ENCODE measurements at places on chromosomes 1 and 21.

- DNase-seq = no peak
These were observed 2.8 kb downstream of the EFNA1 start for GRCh38 chr1:155130272-155131006.

DNA sequence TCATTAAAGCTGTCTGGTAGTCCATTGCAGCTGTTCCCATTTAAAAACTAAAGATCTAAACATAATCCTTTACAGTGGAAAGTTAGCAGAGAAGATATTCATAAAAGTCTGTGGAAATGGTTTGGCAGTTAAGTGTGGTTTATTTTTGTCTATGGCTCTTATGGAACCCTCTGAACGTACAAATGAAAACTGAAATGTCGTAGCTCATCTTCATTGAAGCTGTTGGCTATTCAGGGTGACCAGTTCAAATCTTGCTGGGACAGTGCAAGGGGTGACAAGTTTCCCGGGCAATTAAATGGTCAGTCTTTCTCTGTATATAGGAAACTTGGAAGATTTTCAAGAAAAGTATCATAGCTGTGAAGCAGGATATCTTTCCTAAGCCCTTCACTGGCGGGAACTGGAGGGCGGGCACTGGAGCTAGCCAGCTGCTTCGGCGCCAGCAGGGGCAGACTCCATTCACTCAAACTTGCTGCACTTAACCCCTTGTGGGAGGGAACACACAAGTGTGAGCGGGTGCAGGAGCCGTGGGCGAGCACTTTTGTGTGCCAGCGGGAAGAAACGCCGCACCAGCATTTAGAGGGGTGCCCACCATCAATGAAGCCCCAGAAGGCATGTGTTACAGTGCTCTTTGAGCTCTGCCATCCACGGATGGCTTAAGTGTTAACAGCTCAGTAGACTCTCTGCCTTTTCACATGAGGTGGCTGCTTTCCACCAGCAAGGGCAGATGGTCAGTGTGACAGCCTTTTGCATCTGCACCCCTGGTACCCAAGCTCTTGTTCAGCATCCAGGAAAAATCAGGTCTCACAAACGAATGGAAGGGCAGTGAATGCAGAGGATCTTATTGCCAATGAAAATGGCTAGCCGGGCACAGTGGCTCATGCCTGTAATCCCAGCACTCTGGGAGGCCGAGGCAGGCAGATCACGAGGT lies 232.1 kb upstream of the KAZN start:
- DNase-seq = no peak

GRCh38 chr1:7539769-7540175 lies 231.3 kb upstream of the VAMP3 start:
- DNase-seq = peak; percentile 27

- DNase-seq = no peak
These were observed 65.6 kb downstream of the TEX35 start for GRCh38 chr1:178578541-178578940.

DNA sequence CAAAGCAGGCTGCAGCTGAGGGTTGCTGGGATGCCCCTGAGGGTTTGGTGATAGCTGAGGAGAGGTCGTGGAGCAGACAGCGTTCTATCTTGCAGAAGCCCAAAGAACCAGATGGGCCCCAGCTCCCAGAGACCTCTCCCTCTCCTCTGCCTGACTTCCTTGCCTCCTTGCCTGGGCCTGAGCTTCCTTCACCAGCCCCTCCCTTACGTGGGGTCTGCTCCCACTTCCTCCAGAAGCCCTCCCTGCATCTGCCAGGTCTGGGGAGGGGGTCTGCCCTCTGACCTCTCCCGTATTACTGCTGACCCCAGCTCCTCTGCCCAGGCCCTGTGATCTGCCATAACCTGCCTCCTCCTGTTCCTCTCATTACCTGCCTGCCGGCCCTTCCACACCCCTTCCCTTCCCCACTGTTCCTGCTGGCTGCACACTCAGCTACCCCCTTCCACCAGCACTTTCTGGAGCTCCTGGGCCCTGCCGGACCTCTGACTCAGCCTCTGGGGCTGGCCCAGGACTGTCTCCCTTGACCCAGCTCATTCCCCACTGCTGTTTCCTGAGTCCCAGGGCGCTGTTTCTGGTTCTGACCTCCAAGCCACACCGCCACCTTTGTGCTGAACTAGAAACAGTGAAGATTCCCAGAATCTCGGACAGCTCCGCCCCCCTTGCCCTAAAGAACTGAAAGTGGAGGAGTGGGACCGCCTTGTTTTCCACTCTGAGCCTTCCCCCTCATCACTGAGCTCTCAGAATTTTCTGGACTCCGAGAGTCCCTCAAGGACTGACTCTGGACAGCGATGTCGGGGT lies 237.7 kb upstream of the C1orf174 start:
- no peak for DNase-seq

DNA sequence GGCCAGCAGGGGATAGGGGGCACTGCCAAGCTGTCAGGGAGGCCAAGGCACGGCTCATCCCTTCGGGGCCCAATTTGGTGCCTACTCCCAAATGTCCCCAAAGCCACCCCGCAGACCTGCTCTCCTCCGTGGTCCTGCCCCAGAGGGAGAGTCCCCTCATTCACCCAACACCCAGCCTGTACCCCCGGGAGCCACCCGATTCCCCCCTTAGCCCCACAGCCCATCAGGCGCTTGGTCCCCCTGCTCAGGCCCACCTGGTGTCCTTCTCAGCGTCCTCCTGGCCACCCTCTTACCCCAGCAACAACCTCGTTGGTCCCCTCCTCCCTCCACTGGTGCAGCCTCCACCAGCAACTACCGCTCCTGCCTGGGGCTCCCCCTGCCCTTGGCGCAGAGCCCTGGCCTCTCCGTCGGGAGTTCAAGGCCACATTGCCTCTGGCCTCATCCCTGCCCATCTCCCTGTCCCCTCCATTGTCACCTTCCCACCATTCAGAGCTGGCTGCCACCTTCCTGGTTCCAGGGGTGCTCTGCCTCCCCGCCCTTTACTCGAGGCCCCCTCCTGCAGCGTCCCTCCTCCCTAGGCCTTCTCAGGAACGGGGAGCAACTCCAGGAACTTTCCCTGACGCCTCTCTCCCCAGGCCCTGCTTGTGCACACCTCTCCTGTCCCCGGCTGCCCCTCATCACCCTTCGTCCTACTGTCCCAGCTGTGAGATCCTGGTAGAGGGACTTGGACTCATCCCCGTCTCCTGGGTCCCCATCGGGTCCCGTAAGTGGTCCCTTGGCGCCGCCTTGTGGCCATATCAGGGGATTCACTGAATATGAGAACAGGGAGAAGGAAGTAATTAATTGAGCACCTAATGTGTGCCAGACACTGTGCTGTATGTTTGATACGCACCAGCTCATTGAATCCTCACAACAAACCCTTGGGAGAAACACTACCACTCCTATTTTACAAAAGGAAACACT lies 73.9 kb downstream of the RAP1GAP start:
- peak; percentile 29 for DNase-seq

GRCh38 chr1:57112148-57112547 lies 146.3 kb upstream of the C8B start:
- peak; percentile 7 for DNase-seq

GRCh38 chr21:32728848-32729247 lies 1.0 kb upstream of the SYNJ1 start:
- no peak for DNase-seq

- no peak for DNase-seq
These were observed 11.5 kb upstream of the C1orf198 start for GRCh38 chr1:230879778-230880177.

GRCh38 chr21:45097827-45098387 lies 23.5 kb downstream of the ADARB1 start:
- DNase-seq = no peak

GRCh38 chr1:159756397-159756796 lies 24.4 kb upstream of the DUSP23 start:
- DNase-seq = no peak

DNA sequence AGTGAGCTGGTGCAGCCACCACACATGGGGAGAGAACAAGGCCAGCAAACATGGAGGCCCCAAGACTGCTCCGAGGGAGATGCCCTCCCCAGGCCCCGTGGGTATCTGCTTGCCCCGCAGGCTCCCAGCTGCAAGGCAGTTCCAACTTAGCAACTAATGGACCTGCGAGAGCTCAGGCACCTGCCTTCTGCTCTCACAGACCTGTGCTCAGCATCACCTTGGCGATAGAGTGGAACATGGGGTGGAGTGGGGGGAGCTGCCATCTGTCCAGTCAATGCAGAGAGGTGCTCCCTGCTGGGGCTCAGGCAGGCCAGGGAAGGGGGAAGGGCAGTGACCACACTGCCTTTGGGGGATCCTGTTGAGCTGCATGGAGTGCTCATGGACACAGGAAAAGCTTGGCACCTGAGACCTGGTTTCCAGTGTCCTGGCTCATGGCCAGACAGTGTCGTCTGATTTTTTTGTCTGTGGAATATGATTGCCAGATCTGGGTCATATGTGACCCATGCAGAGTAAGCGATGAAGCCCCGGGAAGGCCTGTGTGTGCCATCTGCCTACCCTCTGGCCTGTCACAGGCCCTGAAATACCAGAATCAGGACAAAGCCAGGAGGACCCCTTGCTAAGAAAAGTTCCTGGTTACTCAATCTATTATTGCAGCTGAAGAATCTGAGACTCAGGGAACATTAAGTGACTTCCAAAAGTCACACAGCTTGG lies 39.9 kb upstream of the TENT5C start:
- no peak for DNase-seq

- DNase-seq = no peak
These were observed 57.7 kb downstream of the RGSL1 start for GRCh38 chr1:182507685-182508084.

DNA sequence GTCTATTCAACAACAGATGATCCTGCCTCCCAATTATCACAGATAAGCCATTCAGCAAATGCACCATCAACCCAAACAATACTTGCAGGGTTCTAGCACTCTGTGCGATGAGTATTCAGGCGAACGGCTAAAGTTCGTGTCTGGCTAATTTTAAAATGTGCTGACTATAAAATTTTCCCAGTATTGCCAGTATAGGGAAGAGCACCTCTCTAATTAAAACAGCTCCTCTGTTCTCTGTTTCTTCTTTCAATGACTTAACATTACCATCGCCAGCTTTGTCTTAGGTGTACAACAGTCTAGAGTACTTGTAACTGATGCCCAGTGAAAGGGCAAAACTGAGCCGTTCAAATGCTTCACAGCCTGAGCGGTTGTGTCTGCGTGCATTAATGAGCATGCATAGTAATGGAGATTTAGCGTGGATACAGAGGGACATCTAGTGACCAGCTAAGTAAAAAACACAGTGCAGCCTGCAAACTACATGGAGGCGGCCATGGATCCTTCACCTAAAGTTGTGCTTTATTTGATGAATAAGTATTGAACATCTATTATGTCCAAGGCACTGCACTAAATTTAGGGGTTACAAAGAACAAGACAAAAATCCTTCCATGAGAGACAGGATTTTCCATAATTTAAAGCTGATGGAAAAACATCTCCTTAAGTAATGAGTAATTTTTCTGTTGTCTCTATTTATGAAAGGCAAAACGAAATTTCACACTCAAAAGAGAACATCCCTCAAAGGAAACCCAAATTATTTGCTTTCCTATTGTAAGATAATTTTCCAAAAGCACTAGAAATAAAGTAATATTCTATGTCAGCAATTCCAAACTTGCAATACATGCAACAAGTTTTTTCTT lies 120.0 kb downstream of the SETD4 start:
- DNase-seq = peak; percentile 66

DNA sequence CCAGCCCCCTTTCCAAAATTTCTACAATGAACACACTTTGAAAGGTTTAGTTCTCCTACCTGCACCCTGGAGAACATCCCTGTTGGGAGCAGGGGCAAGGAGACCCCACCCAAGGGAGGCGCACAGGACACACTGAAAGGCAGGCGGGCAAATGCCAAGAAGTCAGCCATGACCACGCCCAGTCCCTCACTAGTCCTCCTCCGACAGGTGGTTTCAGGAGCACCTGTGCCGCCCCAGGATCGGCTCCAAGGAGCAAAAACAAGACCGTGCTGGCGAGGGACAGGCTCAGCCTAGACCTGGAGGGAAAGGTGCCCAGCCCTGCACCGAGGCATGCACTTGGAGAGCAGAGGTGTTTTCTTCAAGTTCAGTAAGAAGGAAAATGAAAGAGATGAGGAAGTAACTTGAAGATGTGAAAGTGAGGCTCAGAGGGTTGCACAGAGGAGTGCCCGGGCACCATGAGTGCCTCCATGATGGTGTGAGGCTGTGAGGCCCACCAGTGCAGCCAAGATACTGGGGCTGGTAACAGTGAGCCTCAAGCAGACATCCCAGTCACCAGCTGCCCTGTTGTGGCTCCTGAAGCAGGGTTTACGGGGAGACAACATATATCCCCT lies 19.6 kb upstream of the NADK start:
- no peak for DNase-seq

DNA sequence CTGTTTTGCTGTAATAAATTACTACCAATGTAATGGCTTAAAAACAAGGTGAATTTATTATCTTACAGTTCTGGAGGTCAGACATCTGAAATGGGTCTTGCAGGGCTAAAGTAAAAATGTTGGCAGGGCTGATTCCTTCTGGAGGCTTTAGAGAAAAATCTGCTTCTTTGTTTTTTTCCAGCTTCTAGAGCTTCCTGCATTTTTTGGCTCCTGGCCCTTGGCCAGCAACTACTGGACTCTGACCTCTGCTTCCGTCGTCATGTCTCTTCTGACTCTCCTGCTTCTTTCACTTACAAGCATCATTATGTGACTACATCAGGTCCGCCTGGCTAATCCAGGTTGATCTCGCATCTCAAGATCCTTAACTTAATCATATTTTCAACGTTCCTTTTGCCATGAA lies 350.9 kb downstream of the S1PR1 start:
- DNase-seq = no peak

DNA sequence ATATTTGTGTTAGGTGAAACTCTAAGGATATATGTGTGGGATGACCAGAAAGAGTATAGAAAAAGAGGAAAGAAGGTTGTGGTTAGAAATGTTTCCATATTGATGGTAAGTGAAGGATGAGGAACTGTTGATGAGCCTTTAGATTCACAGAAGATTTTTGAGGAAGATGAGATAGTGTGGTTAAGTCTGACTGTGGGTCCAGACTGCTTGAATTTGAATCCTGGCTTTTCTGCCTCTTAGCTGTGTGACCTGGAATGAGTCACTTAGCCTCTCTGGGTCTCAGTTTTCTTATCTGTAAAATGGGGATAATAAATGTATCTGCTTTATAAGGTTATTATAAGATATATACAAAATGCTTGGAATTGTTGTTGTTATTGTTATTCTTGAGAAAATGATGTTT lies 27.5 kb downstream of the RGL1 start:
- no peak for DNase-seq
